ENCODE measurements at places on chromosomes 6 and 20. TPM values are rescaled to one million over a fixed set of nuclear protein-coding genes. Genes with fewer than 3 reads are reported as not detected.

GRCh38 chr6:42177514-42178364 lies 4.6 kb downstream of the GUCA1A start:
- no peaks in the 10 kb centered on the region for H3K36me3 ChIP-seq
- peak; percentile 17 for DNase-seq
- H3K27me3 ChIP-seq = no peaks in the 10 kb centered on the region
- no peak overlapping the region for H3K27ac ChIP-seq

GRCh38 chr20:37650661-37651060 lies 43.2 kb upstream of the CTNNBL1 start:
- H3K27ac ChIP-seq = no peak overlapping the region
- H3K36me3 ChIP-seq = no peaks in the 10 kb centered on the region
- no peaks in the 10 kb centered on the region for H3K4me1 ChIP-seq
- H3K27me3 ChIP-seq = peaks cover 10% of the 10 kb centered on the region
- DNase-seq = no peak
- H3K4me3 ChIP-seq = no peak overlapping the region

- H3K36me3 ChIP-seq = no peaks in the 10 kb centered on the region
- H3K4me1 ChIP-seq = peaks cover 7% of the 10 kb centered on the region
- no peak overlapping the region for H3K27ac ChIP-seq
- H3K4me3 ChIP-seq = no peak overlapping the region
- H3K27me3 ChIP-seq = peaks cover 22% of the 10 kb centered on the region
Measured at GRCh38 chr6:90493332-90493731, 93.5 kb downstream of the MAP3K7 start.

- DNase-seq = no peak
- peaks cover 11% of the 10 kb centered on the region for H3K36me3 ChIP-seq
- no peak overlapping the region for H3K27ac ChIP-seq
- peaks cover 4% of the 10 kb centered on the region for H3K27me3 ChIP-seq
Measured at GRCh38 chr6:28337121-28337520, 1.2 kb upstream of the ZSCAN31 start.

DNA sequence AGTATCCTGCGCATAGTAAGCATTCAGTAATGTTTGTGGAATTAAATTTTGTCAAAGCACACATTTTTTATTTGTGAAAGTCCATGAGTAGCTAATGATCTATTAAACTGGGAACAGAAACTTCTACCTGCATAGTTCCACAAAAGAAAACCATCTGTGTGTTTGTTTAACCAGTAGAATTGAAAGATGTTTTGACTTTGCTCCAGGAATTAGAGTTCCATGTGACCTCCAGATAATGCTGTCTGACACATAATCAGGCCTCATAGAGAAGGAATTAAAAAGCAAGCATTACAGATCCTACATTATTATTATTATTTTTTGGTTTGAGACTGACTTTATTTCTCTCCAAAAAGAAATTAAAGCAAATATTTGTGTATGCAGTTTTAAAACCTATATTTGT lies 126.5 kb downstream of the PACRG start:
- H3K4me3 ChIP-seq = no peak overlapping the region
- no peaks in the 10 kb centered on the region for H3K27me3 ChIP-seq
- H3K4me1 ChIP-seq = no peaks in the 10 kb centered on the region
- no peak overlapping the region for H3K27ac ChIP-seq

GRCh38 chr20:36098364-36098763 lies 56.2 kb upstream of the EPB41L1 start:
- H3K36me3 ChIP-seq = no peaks in the 10 kb centered on the region
- DNase-seq = no peak
- H3K27ac ChIP-seq = no peak overlapping the region
- peaks cover 19% of the 10 kb centered on the region for H3K27me3 ChIP-seq
- peaks cover 17% of the 10 kb centered on the region for H3K4me1 ChIP-seq
- H3K4me3 ChIP-seq = no peak overlapping the region

DNA sequence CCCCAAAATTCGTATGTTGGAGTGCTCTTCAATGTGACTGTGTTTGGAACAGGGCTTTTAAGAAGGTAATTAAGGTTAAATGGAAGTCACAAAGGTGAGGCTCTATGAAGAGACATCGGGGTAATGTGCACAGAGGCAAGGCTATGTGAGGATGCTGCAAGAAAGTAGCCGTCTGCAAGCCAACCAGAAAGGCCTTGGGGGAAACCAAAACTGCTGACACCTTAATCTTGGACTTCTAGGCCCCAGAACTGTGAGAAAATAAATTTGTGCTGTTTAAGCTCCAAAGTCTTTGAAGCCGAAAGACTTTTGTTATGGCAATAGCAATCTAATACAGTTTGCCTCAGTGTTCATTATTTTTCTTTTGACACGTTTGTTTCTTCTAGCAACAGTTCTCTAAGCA lies 2.4 kb upstream of the IRAK1BP1 start:
- no peak overlapping the region for H3K27ac ChIP-seq
- DNase-seq = no peak
- H3K27me3 ChIP-seq = no peaks in the 10 kb centered on the region

DNA sequence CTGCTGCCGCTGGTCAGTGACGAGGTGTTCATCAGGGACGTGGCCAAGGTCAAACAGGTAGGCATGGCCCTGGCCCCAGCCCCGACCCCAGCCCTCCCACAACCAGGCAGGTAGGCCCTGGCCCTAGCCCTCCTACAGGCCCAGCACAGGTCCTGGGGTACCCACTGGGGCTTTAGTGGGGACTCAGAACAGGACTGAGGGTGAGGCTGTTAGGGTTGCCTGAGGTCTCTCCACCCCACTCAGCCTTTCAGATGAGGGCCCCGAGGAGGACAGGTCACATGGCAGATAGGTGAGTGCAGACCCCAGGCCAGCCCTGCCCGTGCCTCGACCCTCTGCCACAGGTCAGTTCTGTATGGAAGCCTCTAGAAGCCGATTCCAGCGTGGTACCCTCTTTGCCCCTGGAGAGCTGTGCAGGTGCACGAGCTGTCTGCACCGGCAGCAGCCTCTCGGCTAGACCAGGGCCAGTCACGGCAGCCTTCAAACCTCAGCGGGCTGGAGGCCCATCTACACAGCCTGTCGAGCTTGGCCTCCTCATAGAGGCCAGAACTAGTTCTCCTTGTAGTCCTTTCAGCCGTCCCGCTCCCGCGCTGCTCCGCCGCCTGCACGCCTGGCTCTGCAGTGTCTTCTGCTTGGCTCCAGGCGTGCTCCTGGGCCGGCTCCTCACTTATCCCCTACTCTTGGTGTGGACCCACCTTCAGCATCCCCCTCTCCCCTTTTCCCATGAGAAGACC lies 35.5 kb downstream of the PYGB start:
- H3K36me3 ChIP-seq = peaks cover 8% of the 10 kb centered on the region
- no peak overlapping the region for H3K4me3 ChIP-seq
- DNase-seq = no peak
- H3K27me3 ChIP-seq = no peaks in the 10 kb centered on the region

OLIG3 gene
- total RNA-seq = not detected

C6orf141 gene
- total RNA-seq = 0.83 TPM

CBLN4 gene
- total RNA-seq = not detected

FERMT1 gene
- total RNA-seq = not detected
